ENCODE measurements at places on chromosomes 7 and 10.

GRCh38 chr10:77861366-77861765 is 65.2 kb downstream of the DLG5 start:
- no peak overlapping the region for H3K4me3 ChIP-seq
- H3K4me1 ChIP-seq = peaks cover 47% of the 10 kb centered on the region
- H3K27ac ChIP-seq = peak overlapping the region; percentile 79
- peaks cover 4% of the 10 kb centered on the region for H3K36me3 ChIP-seq
- no peak for DNase-seq

GRCh38 chr7:39085590-39086049 is 107.9 kb downstream of the POU6F2 start:
- no peaks in the 10 kb centered on the region for H3K4me1 ChIP-seq
- no peak overlapping the region for H3K27ac ChIP-seq
- H3K27me3 ChIP-seq = peaks cover 6% of the 10 kb centered on the region
- no peaks in the 10 kb centered on the region for H3K36me3 ChIP-seq
- H3K4me3 ChIP-seq = no peak overlapping the region
- DNase-seq = no peak

DNA sequence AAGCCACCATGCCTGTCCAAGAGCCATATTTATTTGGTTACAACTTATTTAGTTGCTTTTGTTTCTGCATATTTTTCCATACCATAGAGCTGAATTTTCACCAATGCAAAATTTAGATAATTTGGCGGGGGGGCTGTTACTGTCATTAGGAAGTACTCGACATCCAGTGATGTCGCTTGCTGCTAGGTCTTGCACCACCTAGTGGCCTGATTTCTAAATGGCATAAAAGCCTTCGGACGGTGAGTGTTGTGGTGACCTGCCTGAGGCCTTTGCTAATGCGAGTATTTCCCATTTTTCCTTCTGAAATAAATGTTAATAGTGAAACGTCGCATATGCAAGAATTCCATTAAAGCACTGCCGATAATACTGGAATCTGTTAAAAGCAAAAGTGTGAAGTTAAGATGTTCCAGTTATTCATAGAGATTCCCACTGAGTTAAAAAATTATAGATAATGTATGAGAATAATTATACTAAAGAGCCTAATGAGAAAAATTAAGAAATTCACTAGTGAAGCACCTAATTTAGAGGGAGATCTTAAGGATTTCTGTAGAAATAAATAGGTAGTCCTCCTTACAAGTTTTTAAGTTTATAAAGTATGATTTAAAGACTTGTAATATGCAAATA is 86.1 kb upstream of the DNAJB6 start:
- H3K27ac ChIP-seq = no peak overlapping the region
- peaks cover 13% of the 10 kb centered on the region for H3K4me1 ChIP-seq
- H3K36me3 ChIP-seq = peaks cover 9% of the 10 kb centered on the region
- H3K27me3 ChIP-seq = peaks cover 1% of the 10 kb centered on the region

GRCh38 chr7:64872351-64873154 is 30.5 kb upstream of the ZNF273 start:
- H3K27me3 ChIP-seq = peaks cover 9% of the 10 kb centered on the region
- DNase-seq = no peak
- H3K4me3 ChIP-seq = no peak overlapping the region
- H3K27ac ChIP-seq = no peak overlapping the region

DNA sequence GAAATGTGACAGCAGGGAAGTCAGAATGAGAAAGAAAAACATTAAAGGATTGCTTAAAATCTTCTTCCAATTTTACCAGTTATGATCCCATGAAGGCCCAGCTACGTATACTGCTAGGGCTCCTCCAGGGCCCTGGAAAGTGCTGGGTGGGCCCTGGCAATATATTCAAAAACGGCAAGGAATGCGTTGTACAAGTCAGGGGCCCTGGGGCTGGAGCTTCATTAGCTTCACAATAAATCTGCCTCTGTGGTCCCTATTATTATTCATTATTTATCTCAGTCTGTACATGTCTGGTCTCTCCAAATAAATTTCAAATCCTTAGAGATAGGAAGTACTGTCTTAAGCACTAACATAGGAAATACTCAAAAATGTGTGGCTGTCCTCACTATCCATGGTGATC is 7.6 kb downstream of the JAZF1 start:
- no peak overlapping the region for H3K4me3 ChIP-seq
- no peak overlapping the region for H3K27ac ChIP-seq
- H3K36me3 ChIP-seq = no peaks in the 10 kb centered on the region

GRCh38 chr7:55088107-55088506 is 69.3 kb downstream of the EGFR start:
- no peak for DNase-seq
- H3K27me3 ChIP-seq = no peaks in the 10 kb centered on the region
- no peaks in the 10 kb centered on the region for H3K36me3 ChIP-seq
- H3K4me3 ChIP-seq = no peak overlapping the region
- H3K27ac ChIP-seq = no peak overlapping the region

GRCh38 chr7:121745856-121746255 is 127.1 kb upstream of the PTPRZ1 start:
- H3K4me1 ChIP-seq = no peaks in the 10 kb centered on the region
- H3K27ac ChIP-seq = no peak overlapping the region
- H3K4me3 ChIP-seq = no peak overlapping the region
- no peak for DNase-seq
- H3K36me3 ChIP-seq = no peaks in the 10 kb centered on the region
- H3K27me3 ChIP-seq = peaks cover 3% of the 10 kb centered on the region

DNA sequence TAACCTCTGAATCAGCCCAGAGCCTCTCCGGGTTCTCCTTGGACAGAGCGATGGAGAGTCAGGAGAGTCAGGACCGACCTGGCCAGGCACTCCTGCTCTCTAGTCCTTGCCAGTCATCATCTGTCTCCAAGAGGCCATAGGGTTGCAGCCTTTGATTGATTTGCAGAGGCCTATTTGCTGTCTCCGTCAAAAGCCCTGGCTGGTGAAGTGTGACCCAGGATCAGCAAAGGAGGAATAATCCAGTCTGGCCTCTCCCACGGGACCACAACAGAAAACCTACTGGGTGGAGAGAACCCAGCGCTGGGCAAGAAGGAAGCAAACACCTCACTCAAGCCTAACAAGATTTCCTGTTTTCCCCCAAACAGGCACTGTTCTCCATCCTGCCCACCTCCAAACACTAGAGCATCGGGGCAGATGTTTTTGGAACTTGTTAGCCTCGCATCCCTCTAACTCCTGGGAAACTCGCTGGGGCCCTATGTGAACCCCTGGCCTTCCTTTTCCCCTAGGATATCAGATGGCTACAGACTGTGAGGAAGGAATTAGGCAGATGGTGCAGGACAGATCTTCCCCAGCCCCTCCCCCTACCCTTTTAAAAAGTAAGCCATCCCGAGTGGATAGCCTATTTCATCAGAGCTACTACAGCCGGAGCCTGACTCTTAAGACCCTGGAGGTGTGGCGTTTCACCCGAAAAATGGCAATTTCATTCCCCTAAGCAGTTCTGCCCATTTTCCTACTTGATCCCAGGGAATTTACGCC is 54.3 kb downstream of the PODXL start:
- DNase-seq = no peak
- peak overlapping the region; percentile 11 for H3K27ac ChIP-seq
- peaks cover 22% of the 10 kb centered on the region for H3K4me1 ChIP-seq

DNA sequence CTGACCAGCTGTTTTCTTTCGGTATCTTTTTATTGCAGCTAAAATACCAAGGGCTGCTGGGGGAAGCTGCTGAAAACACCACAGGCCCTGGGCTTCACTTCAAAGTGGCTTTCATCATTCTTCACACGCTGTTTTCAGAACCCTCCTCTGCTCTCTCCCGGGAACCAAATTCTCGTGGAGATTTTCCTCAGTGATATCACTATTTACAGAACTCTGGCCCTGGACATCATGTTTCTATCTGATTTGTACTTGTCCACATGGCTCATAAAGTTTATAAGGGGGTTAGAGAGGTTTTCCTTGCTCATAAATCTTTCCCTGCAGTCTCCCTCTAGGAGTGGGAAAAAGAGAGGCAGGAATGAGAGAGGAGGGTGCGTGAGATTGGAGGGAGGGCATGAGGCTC is 177.4 kb upstream of the NPVF start:
- H3K4me1 ChIP-seq = no peaks in the 10 kb centered on the region
- H3K27ac ChIP-seq = no peak overlapping the region
- H3K4me3 ChIP-seq = no peak overlapping the region
- peaks cover 4% of the 10 kb centered on the region for H3K27me3 ChIP-seq
- DNase-seq = no peak
- no peaks in the 10 kb centered on the region for H3K36me3 ChIP-seq

- no peak overlapping the region for H3K27ac ChIP-seq
- H3K27me3 ChIP-seq = no peaks in the 10 kb centered on the region
- peaks cover 9% of the 10 kb centered on the region for H3K4me1 ChIP-seq
Measured at GRCh38 chr7:133275446-133276095, 22.7 kb downstream of the EXOC4 start.

GRCh38 chr10:22992621-22993020 is 64.8 kb downstream of the ARMC3 start:
- H3K4me3 ChIP-seq = no peak overlapping the region
- H3K27ac ChIP-seq = no peak overlapping the region
- DNase-seq = no peak
- no peaks in the 10 kb centered on the region for H3K36me3 ChIP-seq
- H3K27me3 ChIP-seq = peaks cover 15% of the 10 kb centered on the region

GRCh38 chr10:6279540-6280267 is 77.0 kb downstream of the PFKFB3 start:
- no peak for DNase-seq
- H3K27ac ChIP-seq = no peak overlapping the region
- peaks cover 4% of the 10 kb centered on the region for H3K27me3 ChIP-seq
- no peaks in the 10 kb centered on the region for H3K36me3 ChIP-seq

- peaks cover 11% of the 10 kb centered on the region for H3K27me3 ChIP-seq
- H3K36me3 ChIP-seq = peaks cover 6% of the 10 kb centered on the region
- DNase-seq = no peak
Measured at GRCh38 chr10:49654036-49654693, 25.3 kb upstream of the C10orf53 start.
